ENCODE measurements at places on chromosomes 5 and 9. TPM values are rescaled to one million over a fixed set of nuclear protein-coding genes. Genes with fewer than 3 reads are reported as not detected.

The ARHGEF39 gene
- 19.9 TPM for total RNA-seq

GRCh38 chr9:15352306-15352705 is 45.3 kb upstream of the TTC39B start:
- DNase-seq, result no peak

DNA sequence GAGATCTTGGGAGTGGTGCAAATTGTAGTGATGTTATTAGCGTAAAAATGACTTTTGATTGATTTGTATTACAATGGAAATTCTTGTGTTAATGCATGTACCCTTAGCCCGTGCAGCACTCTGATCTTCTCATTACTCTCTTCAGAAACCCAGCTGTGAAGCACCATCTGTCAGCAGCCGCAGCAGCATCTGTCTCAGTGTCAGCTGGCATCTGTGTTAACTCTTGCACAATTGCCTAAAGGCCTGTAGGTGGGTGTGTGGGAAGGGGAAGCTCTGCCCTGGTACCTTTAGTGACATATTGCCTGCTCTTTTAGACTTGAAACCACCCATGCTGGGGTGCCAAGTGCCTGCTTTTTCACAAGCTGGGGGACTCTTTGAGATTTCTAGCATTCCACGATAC is 101.3 kb downstream of the FBXL7 start:
- DNase-seq, result no peak

The MARVELD2 gene
- total RNA-seq, result 0.29 TPM

DNA sequence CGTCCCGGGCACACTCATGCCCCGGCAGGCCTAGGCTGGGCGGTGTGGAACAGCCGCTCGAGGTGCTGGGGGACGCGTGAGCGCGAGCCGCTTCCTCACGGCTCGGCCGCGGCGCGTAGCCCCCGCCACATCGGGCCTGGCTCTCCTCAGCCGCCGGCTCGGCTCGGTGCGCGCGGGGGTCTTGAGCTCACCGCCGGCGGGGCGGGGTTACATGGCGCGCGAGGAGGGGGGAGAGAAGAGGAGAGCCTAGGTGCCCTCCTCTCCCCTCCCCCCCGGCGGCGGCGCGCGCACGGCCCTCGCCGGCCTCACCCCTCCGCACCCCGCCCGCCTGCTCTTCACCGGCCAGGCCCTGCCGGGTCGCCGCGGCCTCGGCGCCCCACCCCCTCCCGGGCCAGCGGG is 7.7 kb downstream of the RANBP6 start:
- peak; percentile 82 for DNase-seq

- no peak for DNase-seq
Measured at GRCh38 chr9:120030847-120031246, 549.1 kb downstream of the CDK5RAP2 start.

DNA sequence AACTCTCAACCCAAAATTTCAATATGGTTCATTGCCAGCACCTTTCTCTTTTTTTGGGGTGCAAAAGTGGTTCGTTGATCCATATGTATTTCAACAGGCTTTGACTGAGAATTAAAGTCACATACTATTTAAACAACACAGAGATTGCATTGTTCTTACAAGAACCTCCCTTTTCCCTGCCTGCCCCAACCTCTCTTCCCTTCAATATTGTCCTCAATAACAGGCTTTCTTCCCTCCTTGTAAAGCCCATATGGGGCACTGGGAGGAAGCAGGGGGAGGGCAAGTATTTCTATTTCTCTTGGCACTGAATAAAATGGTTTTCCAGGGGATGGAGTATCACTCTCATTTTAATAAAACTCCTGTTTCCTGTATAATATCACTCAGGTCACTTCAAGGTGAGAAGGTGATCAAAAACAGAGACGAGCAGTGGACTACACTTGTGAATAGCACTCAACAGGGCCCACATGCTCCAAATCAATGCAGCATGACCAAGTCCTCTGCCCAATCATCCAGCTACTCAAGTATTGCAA is 65.1 kb downstream of the EFNA5 start:
- DNase-seq, result no peak

- DNase-seq, result no peak
Measured at GRCh38 chr9:89991204-89991790, 386.5 kb downstream of the GADD45G start.
